ENCODE measurements at places on chromosomes 13 and 19.

DNA sequence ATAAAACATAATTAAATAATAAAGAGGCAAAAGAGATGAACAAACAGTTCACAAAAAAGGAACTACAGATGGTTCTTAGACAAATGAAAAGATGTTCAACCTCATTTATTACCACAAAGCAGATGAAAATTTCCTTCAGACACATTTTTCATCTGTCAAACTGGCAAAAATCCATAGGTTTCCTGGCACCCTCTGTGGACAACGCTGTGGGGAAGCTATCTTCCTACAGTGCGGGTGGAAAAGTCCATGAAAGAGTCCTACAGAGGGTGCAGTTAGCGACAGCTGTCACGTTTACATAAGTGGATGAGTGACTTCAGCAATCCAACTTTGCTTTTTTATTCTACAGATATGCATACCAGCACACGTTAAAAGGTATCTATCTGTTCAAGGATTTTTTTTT is 30.3 kb upstream of the PDCD5 start:
- DNase-seq, result no peak

- no peak for DNase-seq
Measured at GRCh38 chr13:92827503-92827902, 399.1 kb upstream of the GPC6 start.

DNA sequence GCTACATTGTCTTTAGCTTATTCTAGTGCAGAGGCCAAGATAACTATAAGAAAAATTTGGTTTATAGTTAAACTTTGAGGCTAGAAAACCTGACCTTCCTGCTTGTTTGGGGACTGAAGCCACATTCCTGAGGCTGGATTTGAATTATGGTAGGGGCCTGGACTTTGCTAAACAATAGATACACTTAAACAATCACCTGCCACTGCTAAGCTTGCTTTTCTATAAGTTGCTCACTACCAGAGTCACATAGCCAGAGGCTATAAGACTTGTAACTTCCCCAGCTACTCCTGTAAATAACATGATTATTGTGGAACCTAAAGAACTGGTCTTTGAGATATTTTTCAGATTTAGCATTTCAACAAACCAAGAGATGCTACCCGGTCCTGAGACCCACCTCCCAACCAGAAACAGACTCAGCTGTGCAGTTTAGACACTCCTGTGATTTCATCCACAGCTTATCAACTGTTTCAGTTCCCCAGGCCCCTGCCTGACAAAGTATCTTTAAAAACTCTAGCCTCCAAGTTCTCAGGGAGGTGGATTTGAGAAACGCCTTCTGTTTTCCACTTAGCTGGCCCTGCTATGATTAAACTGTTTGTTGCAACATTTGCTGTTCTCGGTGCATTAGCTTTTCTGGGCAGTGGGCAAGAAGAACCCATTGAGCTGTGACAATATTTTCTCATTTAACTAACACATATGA is 77.7 kb downstream of the MIPEP start:
- DNase-seq, result no peak

- DNase-seq, result no peak
Measured at GRCh38 chr19:2586196-2586595, 110.3 kb downstream of the GADD45B start.

DNA sequence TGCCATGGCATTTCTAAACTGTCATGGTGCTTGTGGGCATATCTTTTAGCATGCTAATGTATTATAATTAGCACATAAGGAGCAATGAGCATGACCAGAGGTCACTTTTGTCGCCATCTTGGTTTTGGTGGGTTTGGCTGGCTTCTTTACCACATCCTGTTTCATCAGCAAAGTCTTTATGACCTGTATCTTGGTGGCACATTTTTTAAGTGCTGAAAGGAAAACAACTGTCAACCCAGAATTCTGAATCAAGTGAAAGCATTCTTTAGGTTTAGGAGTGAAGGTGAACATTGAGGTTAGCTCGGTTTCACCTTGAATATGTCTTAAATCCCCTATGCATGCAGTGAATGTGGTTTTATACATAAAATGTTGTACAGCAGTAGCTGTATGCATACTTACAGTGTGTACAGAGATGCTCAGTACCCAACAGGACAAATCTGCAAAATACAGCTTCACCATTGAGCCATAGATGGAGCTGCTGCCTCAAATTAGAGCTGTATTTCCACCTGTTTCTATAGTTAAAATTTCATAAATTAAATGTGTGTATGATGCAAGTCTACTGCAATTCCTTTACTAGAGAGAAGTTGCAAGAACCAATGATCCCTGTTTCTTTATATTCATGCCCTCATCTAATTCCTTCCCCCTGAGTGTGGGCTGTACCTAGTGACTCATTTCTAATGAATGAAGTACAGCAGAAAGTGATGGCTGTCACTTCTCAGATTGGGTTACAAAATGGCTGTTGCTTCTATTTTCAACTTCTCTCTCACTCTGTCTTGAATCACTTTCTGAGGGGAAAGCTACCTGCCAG is 25.2 kb upstream of the IGSF23 start:
- peak; percentile 91 for DNase-seq

DNA sequence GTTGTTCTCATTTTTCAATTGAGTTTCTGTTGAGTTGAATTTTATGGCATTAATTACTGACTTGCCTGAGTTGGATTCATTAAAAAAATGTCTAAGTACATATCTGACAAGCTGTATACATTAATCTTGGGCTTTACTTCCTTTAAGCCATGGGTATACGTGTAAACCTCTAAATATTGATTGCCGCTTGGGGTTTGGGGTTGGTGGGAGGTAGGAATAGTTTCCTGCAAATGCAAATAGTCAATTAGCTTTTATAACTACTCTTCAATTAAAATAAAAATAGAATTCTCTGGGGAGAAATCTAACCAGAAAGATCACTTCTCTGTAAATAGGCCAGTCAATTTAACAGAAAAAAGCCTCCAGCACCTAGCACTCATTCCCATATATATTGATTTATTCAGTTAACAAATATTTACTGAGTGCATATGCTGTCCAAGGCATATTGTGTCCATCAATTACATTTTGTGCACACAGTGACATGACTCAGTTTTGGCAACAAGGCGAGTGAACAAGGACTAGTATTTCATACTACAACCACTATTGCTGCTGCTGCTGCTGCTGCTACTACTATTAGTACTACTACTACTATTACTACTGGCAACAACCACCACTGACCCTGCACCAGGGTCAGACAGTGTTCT is 306.8 kb downstream of the RFC3 start:
- no peak for DNase-seq

DNA sequence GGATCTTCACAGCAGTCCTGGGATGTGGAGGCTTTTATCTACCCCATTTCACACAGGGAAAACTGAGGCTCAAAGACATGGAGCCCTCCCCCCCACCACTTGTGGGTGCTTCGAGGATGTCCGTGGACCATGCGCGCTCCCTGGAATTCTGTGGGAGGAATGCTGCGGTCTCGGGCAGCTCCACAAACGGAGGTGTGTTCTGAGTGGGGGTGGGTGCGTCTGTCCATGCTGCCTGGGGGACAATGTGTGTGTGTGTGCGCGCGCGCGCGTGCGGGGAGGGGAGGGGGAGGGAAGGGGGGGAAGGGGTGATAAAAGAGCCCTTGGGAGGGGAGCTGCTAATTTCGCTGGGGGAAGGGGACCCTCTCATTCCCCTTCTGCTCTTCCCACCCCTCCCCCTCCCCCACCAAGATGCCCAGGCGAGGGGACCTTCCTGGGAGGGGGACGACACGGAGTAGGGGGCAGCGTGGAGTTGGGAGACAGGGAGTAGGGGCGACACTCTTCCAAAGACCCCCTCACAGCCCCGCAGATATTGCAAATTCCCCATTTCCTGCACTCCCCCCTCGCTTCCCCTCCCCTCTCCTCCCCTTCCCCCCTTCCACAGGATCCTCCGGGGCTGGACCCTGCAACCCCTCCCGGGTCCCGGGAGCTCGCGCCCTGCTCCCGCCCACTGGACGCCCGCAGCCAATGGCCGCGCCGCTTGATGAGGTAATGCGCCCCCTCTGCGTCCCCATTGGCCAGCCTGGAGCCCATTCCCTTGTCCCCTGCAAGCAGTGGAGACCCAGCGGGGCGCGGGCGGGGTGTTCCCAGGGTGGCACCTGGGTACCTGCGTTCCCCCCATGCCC is 18.9 kb upstream of the ZNRF4 start:
- no peak for DNase-seq

GRCh38 chr19:52923778-52924593 is 758 bp upstream of the ZNF888 start:
- no peak for DNase-seq

GRCh38 chr13:74061926-74062595 is 72.1 kb downstream of the KLF12 start:
- DNase-seq, result peak; percentile 56

DNA sequence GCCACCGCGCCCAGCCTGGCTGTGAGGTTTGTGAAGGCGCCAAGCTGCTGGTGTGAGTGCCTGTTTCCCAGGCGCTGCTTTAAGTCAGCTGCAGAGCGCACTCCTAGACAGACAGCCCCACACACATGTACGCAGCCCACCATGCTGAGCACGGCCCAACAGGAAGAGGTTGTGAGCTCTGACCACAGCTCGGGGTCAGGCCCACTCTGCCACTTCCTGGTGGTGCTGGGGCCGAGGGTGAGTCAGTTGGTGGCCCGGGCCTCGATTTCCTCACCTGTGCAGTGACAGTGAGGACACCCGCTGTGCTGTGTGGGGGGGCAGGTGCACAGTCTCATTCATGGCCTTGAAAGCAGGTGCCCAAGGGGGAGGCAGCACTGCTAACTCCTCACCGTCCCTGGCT is 106.7 kb downstream of the KDM4B start:
- DNase-seq, result no peak

DNA sequence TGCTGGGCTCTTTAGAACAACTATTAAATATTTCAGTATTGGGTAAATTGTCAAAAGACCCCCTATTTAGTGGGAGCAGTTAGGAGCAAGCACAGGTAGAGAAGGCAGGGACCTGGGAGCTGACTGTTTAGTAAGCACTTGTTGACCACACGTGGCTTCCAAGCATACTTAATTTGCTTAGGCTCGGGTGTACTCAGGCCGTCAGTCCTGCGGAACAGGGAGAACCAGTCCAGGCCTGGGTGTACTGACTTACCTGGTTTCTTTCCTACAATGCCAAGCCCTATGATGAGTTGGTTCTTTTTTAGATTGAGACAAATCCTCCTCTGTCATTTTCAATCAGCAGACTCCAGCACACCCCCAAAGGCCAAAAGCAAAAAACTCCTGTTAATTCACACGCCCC is 90.0 kb downstream of the WDFY2 start:
- DNase-seq, result no peak

DNA sequence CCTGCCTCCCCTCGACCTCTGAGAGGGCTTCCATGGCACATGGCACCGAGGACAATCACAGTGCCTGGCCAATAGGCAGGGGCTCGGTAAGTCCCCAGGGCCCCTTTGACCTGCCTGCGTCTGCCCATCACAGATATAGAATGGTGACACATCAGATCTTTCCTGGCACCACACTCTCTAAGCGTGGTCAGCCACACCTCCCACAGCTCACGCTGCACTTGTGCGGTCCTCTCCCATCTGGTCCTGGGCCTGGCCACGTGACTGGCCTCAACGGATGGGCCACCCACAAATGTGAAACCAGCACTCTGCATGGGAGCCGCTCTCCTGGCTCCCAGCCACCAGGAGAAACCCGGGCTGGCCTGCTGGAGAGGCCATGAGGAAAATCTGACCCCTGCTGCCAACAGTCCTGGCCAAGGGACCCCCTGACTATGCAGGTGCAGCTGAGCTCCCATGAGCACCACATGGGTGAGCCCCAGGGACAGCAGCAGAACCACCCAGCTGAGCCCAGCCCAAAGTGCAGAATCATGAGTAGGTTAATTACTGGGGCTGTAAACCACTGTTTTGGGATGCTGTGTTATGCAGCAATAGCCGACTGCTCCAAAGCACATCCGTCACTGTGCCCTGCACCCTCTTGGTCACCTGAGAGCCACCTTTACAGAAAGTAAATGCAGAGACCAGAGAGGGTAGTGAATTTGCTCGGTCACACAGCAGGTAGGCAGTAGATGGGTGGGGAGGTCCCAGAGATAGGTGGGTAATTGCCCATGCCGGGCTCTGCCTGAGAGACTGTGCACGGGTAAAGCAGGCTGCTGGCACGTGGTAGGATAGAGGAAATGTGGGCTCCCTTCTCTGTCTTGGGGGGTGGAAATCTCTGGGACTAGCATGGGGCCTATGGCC is 9.7 kb upstream of the MEF2B start:
- DNase-seq, result no peak

- DNase-seq, result no peak
Measured at GRCh38 chr13:58994077-58994476, 1169.7 kb downstream of the DIAPH3 start.

GRCh38 chr19:2305452-2306280 is 2.3 kb downstream of the LINGO3 start:
- no peak for DNase-seq

DNA sequence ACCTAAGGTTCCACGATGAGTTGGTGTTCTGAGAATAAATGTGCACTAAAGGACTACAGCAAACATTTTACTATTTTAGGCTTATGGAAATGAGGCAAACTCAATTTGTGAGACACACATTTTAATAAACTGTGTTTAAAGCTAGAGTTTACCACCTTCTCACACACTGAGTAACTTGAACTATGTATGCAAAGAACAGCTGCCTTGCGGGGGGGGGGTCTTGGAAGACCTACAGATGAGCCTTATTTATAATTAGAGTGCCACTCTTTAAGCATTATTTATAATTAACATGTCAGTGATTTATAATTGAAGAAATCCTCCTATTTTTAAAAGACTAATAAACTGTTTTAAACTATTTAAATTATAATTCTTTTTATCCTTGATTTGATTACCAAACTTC is 300.4 kb downstream of the DLEU7 start:
- no peak for DNase-seq

DNA sequence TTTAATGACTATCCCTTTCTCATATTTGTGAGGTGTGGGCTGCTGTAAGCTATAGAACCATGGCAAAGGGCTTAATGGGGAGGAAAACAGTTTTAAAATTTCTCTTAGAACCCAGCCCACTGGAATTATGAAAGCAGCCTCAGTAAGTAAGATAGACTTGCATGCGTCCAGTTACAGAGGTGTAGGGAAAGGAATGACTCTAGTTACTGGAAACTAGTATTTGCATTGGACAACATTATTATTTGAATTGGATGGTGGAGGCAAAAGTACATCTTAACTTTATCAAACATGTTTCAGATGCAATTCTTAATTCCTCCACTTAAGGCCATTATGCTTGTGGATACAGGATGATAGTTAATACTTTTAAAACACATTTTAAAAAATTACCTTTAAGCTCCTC is 292.9 kb downstream of the SPRY2 start:
- DNase-seq, result no peak

- no peak for DNase-seq
Measured at GRCh38 chr19:29927944-29928625, 14.0 kb upstream of the URI1 start.

DNA sequence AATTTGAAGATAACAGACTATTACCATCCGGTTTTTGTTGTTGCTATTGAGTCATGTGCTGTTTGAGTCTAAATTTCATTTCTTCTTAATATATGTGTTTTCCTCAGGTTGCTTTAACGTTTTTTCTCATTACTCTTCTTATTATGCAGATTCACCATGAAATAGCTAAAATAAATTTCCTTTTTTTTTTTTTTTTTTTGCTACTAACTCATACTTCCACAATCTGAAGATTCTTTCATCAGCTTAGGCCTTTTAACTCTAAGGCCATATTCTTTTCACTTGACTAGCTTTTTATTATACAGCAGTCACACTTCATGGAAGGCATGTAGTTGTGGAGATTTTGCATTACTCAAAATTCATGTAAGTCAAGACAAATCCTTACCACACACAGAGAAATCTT is 23.9 kb upstream of the RCBTB2 start:
- no peak for DNase-seq

All from skeletal muscle cell (primary cell).